Brain pericyte (primary cell): ENCODE measurements at places on chromosomes 7 and 10.

DNA sequence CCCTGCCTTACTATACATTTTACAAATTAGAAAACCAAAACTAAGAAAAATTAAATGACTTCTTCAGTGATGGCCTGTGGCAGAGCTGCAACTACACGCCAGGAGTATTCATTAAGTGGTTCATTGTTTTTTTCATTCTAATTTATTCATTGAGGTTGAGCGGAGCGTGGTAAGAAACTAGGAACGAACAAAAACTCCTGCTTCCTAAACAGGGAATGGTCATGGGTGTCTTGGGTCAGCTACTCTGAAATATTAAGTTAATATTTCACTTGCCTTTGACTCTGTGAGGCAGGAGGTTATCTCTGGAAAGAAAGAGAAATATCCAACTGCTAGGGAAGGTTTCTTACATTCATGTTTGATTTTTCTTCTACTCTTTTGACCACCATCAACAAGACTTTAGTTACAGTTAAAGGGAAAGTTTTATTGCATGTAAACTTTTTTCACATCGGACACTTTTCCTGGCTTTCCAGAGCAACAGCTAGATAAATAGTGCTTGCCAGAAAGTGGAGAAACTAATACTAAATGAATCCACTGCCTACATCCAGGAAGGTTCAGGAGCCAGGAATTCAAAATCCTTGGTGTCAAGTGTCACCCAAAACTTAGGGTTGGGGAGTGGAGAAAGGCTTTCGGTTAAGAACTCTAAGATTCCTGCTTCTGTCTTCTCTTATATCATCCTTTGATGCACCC lies 896 bp upstream of the GNG11 start:
- no peak for DNase-seq

GRCh38 chr10:44070282-44070681 lies 314.6 kb downstream of the CXCL12 start:
- no peak for DNase-seq

- DNase-seq = no peak
Measured at GRCh38 chr10:13074563-13075451, 25.2 kb upstream of the OPTN start.

DNA sequence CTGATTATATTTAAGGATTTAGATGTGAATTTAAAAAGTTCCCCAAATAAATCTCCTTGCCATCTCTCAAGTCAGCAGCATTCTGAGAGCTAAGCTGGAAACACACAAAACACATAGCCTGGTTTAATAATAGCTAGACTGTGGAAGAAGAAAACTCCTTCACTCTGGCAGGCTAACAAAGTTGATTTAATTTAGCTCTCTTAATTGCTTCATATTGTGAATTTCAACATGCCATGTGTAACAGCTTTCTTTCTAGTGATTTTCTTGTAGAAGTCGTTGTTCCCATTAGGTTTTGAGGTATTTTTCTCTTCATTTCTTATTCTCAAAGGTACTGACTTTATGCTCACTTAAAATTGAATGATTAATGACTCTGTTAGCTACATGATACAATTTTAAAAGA lies 216.8 kb upstream of the AKR1E2 start:
- DNase-seq = no peak

- DNase-seq = no peak
Measured at GRCh38 chr7:70680306-70680705, 451.6 kb upstream of the GALNT17 start.

DNA sequence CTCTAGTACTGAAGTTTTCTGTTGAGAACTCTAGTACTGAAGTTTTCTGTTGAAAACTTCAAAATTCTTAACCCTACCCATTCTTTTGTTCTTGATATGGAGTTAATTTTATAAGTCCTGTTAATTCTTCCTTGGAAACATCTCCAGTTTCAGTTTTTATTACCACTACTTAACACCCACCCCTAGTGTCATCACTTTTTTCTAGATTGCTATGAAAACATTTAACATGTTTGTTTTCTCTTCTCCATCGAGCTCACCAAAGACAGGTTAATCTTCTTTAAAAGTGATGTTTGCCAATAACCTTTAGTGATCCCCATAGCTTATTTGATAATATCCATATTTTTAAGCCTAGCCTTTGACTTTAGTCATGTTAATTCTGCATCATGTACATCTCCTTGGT lies 147.9 kb downstream of the PPP1R9A start:
- no peak for DNase-seq

GRCh38 chr7:71254751-71255150 lies 122.8 kb downstream of the GALNT17 start:
- no peak for DNase-seq

GRCh38 chr7:30433082-30433481 lies 45.5 kb downstream of the NOD1 start:
- no peak for DNase-seq

DNA sequence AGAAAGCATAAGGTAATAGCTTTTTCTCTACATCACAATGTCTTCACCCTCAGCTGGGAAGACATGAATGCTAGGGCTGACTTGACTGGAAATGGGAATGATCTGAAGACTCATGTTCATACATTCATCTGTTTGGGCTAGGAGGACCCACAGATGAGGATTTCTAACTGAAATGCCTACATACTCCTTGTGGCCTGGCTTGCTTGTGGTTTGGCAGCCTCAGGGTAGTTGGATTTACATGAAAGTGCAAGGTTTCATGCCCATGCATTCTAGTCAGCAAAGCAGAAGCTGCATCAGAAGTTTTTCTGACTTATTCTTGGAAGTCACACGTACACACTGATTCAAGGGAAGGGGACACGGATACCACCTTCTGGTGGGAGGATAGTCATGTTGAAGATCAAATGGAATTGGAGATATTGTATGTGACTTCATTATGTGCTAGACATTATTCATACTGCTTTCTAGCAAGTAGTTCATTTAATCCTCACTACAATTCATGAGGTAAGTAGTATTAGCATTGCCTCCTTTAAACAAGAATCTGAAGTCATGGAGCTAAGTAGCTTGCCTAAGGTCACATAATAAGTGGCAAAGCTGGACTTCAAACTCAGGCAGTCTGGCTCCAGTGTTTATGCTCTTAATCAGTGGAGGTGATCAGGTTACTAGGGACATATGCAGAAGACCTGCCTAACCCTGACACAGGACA lies 957.0 kb downstream of the LRMDA start:
- no peak for DNase-seq

DNA sequence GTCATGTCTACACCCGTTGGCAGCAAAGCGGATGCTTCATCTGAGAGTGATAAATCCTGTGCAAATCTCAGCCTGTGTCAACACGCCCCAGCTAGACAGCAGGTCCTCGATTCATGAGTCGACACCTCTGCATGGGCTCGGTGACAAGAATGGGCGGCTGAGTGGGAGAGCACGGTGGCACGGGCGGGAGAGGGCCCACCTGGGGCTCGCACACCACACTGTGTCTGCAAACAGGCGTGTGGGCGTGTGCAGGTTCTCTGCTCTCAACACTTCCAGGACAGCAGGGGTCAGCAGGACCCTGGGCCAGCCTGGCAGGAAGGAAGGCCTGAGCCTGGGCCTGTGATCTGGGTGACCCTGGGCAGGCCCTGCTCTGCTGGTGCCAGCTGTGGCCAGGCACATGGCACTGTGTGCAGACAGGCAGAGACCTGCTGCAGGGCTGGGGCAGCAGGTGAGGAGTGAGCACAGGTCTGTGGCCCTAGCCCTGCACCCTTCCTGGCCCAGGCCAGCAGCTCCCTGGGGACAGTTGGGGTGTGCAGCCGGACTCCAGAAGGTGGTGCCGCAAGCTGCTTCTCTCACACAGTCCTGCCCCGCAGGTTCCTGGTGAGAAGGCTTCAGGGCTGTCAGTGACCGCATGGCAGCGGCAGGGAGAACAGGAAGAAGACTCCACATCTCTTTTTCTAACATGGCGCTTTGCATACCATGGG lies 216.4 kb downstream of the ELFN1 start:
- DNase-seq = no peak

DNA sequence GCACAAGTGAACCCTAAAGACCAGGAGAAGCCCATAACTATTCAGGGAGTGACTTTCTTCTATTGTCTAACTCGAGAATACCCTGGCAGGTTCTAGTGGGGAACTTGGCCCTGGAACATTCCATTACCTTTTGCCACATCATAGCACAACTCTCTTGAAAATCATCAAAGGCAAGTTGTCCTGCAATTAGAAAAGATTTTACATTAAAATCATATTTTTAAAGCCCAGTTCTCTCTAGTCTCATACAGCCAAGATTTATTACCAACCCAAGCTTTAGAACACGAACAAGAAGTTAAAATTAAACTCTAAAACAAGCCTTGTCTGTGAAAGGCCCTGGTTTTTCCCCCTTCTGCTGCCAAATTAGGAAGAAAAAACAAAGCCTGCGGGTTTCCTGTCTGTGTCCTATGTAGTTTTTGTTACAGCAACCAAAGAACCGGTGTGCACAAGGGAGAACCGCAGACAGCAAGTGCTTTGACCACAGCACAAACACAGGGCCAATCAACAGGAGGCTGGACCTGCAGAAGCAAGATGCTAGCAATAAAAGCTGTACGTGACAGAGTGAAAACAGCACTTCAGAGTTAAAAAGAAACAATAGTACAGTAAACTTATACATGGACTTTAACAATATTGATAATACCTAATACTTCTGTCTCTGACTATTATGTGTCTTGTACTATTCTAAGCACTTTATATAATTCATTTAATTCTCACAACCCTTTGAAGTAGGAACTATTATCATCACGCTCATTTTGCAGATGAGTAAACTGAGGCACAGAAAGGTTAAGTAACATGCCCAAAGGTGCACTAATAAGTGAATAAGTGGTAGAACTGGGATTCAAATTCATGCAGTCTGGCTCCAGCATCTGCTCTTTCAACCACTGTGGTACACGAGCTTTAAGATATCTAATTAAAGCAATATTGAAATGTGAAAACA lies 65.8 kb downstream of the STK17A start:
- no peak for DNase-seq

GRCh38 chr7:116242178-116242577 lies 31.8 kb downstream of the TES start:
- no peak for DNase-seq

DNA sequence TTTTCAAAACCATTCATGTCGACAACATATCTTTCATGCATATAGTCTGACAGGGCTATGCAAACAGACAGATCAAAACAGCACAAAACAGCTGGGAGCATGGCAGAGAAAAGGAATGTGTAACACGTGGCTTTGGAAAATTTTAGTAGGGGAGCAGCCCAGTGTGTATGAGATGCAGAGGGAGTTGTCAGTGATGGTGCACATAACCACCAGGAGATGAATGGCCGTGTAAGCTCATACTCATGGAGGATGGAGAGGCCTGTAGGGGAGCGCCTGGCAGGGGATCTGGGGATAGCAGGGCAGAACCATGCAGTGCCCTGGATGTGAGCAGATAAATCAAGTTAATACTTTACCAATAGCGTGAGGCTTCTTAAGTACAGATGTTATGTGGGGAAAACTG lies 45.7 kb downstream of the RHOBTB1 start:
- no peak for DNase-seq

DNA sequence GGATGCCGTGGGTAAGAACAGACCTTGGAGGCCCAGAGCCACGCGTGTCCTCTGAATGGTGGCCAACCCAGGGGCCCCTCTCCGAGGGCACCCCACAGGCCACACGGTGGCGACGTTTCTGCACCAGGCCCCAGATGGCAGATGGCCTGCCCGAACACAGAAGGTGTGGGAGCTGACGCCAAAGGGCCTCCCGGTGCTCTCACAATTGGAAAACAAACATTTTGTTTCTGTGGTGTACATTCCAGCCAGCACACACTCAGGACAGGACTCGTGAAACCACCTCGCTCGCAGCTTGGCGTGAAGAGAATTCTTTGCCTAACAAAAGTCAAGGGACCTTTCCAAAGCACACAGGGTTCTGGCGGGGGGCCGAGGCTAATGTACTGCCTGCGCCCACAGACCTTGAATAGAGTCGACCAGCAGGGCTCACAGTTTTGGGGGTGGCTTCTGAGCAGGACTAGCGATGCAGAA lies 112.1 kb downstream of the FAM53B start:
- DNase-seq = no peak

GRCh38 chr10:62964026-62964425 lies 147.9 kb upstream of the EGR2 start:
- no peak for DNase-seq

GRCh38 chr7:36496576-36496975 lies 106.9 kb downstream of the ANLN start:
- no peak for DNase-seq

DNA sequence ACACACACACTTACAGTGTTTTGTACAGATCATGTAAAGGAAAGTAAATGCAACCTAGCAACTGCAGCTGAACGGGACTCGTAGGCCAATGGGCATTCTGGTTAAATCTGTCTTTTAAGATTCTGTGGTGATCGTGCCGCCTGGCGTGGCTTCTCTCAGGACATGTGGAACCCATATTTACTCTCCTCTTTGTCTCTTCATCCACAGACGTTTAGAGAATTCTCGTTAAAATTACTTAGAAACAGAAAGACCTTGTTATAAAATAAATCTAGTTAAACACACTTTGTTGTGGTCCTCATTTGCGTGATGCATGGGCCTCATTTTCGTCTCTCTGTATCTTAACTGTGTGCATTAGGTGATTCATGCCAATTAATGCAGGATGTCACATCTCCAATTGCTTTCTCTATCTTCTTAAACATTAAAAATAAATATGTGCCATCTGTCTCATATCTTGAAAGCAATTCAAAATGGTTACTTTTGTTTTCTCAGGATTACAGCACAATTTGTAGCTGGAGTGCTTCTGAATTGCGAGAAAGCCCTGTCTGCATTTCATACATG lies 11.5 kb downstream of the KLF6 start:
- no peak for DNase-seq

- DNase-seq = no peak
Measured at GRCh38 chr10:78657163-78657861, 411.5 kb upstream of the ZMIZ1 start.

DNA sequence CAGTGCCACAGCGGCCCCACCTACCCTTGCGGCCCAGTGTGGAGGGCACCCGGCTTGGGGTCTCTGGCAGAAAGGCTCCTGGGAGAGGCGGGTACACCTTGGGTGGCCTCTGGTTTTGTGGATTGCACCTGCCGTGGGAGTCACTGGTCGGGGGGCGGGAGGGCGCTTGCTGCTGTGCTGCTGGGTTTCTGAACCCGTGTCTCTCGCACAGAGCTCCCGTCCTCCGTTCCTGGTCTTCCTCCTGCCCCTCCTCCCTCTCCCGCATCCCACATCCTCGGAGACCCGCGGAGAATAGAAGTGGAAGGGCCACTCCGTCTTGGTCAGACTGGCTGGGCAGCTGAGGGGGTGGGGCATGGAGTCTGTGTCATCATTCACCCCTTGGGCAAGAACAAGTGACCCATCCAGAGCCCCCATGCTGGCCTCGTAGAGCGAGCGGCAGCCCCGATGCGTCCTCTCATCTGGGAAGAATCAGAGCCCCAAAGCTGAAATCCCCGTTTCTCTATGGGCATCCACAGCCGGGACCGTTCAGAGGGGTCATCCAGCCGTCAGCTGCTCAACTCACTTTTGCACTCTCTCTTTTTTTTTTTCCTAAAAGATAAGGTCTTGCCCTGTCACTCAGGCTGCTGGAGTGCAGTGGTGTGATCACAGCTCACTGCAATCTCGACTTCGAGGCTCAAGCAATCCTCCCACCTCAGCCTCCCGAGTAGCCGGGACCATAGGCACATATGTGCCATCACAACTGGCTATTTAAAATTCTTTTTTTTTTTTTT lies 4.0 kb downstream of the MAFK start:
- DNase-seq = no peak
